ENCODE measurements at places on chromosomes 7 and 10. TPM values are rescaled to one million over a fixed set of nuclear protein-coding genes. Genes with fewer than 3 reads are reported as not detected.

DNA sequence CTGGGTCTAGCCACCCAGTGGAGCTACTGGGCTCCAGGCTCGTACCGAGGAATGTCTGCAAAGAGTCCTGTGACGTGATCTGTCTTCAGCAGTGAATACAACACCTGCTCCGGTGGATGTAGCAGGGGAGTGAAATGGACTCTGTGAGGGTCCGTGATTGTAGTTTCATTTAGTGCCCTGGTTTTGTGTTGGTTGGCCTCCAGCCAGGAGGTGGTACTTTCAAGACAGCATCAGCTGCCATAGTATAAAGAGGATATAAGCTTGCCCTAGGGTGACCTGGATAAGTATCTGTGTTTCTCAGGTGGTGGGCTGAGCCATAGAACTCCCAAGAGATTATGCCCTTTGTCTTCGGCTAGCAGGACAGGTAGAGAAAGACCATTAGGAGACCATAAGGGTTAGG, 24.6 kb upstream of the WNT2 start:
- DNase-seq: no peak

FAM20C gene
- total RNA-seq: 7.7 TPM

GRCh38 chr7:115145512-115145911, 223.6 kb downstream of the MDFIC start:
- peak; percentile 1 for DNase-seq

DNA sequence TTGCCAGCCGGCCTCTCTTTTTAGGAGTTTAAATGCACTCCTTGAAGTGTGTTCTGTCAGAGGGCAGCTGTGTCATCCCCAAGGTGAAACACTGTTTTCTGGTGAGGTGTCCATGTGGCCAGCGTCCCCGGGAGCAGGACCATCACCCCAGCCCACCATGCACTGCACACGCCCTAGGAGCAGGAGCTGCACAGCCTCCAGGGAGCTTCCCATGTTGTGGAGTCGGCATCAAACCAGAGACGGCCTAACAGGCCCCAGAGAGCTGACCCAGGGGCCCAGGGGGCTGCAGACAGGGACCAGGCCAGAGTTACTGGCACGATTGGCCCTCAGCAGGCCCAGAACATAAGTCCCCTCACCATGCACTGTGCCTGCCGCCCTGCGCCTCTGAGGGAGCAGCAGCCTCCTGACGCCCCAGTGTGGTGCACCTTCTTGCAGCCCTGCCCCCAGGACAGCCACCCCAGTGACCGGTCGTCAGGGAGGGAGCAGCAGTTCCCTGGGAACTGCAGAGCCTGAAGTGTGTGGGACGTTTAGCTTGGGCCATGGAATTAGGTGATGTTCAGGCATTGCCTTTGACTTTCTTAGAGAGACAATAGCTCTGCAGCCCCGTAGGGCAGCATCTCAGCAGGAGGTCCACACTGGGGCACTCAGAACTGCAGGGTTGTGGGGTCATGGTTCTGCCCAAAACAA, 97.9 kb downstream of the NKX6-2 start:
- no peak for DNase-seq

DNA sequence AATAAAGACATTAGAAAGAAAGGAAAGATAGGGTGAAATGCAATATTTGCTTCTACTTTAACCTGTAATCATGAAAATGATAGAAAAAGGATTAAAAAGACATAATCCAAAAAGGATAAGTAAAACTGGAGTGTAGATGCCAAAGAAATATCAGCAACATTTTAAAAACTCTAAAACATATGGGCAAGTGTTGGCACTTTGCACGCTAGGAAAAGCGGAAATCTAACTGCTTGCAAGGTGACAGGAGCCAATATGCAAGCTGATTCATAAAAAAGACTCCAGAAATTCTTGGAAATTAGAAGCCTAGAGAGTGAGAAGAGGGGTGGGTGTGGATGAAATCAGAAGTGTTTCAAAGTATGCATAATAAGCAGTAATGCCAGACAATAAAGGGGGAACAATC, 161.1 kb downstream of the SEMA3E start:
- DNase-seq: no peak

All from mammary epithelial cell (primary cell).